Stimulated activated CD8-positive, alpha-beta memory T cell treated with anti-CD3 and anti-CD28 coated beads, Interleukin-7, amount 100 ng/mL, for 1 hour (primary cell): ENCODE measurements at places on chromosomes 13 and 19.

- no peak for DNase-seq
Observed at GRCh38 chr19:45789035-45789786, 3.4 kb downstream of the DMWD start.

GRCh38 chr19:47544476-47544875, 28.5 kb downstream of the ZNF541 start:
- no peak for DNase-seq

- no peak for DNase-seq
Observed at GRCh38 chr19:18795540-18795939, 4.4 kb upstream of the COMP start.

- no peak for DNase-seq
Observed at GRCh38 chr19:39171479-39172465, 25.0 kb upstream of the NCCRP1 start.

DNA sequence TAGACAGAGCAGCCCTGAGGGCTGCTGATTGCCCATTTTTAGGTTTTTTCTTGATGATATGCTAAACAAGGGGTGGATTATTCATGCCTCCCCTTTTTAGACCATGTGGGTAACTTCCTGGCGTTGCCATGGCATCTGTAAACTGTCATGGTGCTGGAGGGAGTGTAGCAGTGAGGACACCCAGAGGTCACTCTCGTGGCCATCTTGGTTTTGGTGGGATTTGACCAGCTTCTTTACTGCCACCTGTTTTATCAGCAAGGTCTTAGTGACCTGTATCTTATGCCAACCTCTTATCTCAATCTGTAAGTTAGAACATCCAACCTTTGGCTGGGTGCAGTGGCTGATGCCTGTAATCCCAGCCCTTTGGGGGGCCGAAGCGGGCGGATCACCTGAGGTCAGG, 148.0 kb downstream of the PTPRS start:
- no peak for DNase-seq

DNA sequence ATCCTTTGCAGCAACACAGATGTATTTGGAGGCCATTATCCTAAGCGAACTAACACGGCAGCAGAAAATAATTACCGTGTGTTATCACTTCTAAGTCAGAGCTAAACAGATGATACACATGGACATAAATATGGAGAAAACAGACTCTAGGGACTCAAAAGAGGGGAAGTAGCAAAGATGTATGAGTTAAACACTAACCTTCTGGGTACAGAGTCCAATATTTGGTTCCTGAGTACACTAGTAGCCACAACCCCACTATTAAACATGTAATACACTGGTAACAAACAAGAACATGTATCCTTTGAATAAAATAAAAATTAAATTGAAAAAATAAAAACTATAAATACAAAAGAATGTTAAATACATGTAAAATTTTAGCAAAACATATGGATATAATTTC, 118.0 kb upstream of the SLITRK5 start:
- DNase-seq: no peak

- DNase-seq: no peak
Observed at GRCh38 chr13:21045100-21045499, 16.3 kb downstream of the LATS2 start.

DNA sequence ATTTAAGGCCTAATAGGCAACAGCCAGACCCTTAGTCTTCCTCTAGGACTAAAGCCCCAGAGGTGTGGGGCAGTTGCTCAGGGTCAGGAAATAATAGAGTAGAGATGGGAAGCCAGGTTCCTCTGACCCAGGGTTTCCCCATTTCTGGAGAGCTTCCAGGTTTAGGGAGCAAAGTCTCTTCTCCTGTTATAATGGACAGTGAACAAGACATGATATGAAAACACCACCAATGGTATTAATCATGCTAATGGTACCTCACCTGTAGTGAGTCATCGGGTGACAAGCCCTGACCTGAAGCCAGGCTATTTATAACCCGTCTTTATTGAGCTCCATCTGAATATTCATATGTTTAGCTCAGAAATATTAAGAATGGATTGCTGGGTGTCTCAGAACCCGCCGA, 24.6 kb downstream of the BICRA start:
- DNase-seq: no peak

- DNase-seq: no peak
Observed at GRCh38 chr13:91804724-91805123, 406.3 kb downstream of the GPC5 start.
